ENCODE measurements at places on chromosomes 5 and 9.

GRCh38 chr5:178394074-178394473, 161.5 kb upstream of the PHYKPL start:
- no peak for DNase-seq

GRCh38 chr5:150446088-150446487, 3.5 kb downstream of the RPS14 start:
- DNase-seq: no peak

DNA sequence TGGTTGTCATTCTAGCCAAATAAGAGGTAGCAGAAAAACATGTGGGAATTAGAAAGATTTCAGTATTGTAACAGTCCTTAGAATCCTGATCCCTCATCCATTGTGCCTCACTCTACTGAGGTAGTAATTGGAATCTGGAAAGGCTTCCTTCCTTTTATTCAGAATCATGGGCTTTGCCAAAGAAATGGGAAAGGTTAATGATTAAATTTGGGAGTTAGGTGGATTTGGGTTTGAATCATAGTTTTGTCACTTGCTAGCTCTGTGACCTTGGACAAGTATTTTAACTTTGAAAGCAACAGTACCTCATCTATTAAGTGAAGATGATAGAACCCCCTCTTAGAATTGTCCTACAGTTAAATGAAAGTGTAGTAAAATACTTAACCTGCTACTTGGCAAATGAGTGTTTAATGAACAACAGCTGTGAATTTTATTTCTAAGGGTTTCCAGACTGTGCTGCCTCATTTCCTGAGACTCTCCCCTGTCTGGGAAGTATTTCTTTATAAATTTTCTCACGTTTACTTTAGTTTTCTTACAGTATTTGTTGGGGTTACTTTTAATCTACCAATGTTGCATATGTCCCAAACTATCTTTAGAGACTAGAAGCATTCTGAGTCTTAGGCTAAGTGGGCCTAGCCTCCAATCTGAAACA, 11.7 kb downstream of the SPDL1 start:
- no peak for DNase-seq

DNA sequence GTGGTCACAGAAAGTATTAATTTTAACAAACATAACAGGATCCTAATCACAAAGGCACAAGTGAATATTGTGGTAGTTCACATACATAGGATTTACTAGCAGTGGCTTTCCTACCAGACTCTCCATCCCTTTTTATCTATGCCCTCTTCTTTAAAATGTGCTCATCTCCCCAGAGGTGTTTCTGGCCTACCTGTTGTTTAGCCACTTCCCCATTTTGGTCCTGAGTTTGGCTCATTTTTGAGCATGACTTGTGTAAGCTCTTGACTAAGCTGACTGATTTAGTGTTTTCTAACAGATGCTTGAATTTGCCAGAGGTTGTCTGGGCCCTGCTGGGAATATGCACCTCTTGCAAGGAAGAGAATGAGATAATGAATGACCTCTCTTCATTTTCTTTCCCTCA, 517.7 kb upstream of the CLINT1 start:
- DNase-seq: no peak

DNA sequence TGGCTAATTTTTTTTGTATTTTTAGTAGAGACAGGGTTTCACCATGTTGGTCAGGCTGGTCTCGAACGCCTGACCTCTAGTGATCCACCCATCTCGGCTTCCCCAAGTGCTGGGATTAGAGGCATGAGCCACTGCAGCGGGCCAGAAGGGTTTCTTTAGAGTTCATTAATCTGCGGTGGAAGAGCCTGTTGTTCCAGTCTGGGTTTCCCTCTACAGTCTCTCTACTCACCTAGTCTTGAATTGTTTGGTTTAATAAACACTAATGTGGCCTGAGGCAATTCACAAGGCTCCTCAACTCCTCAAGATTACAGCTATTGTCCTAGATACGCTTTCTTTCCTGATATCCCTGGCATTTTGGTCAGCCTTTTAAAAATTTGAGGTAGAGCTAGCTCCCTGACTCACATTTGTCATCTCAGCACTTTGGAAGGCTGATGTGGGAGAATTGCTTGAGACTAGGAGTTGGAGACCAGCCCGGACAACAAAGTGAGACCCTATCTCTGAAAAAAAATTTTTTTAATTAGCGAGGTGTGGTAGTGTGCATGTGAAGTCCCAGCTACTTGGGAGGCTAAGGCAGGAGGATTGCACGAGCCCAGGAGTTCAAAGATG, 4.6 kb upstream of the SAR1B start:
- DNase-seq: no peak

DNA sequence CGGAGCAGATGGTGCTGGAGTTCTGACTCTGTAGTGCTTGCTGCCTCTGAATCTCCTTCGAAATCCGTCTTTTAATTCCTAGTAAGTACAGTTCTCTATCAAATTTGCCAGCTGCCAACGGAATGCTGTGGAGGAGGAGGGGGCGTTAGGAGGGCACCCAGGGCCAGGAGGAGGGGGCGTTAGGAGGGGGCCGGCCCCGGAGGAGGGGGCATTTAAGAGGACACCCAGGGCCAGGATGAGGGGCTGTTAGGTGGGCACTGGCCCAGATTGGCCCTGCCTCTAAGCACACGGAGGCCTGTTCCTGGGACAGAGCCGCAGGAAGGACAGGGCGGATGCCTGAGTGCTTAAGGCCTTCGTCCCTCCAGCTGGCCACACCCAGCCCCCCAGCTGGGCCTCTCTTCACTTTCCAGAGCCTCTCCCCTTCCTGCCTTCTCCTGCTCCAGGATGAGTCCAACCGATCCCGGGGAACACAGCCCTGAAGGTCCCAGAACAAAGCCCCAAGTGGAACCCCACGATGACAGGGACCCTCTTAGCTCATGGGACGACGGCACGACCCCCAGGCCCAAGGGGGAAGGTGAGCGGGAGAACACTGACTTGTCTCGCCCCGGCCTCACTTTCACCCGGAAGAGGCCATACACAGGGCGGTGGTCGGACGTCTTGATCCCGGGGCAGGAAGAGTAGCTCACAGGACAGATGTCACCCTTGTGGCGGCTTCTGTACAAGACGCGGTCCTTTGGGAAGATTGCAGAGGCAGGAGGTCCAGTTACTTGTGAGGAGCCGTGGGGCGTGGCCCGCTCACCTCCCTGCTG, 9.8 kb downstream of the INPP5E start:
- DNase-seq: no peak

DNA sequence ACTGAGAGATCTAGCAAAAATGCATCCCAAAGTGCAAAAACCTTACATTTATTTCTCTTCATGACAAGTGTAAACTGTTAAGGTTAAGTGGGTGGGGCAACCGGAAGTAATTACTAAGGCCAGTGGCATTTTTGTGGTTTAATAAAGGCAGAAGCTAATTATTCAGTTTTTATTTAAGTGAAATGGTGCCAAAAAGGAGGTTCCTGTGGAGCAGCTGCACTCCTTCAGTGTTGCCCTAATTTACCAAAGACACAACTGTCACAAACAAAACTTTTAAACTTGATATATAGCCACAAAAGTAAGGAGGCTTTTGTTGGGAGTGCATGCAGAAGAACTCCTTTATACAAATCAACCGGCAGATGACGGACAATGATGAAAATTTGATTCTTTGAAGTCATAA, 81.6 kb downstream of the NDUFS4 start:
- no peak for DNase-seq

DNA sequence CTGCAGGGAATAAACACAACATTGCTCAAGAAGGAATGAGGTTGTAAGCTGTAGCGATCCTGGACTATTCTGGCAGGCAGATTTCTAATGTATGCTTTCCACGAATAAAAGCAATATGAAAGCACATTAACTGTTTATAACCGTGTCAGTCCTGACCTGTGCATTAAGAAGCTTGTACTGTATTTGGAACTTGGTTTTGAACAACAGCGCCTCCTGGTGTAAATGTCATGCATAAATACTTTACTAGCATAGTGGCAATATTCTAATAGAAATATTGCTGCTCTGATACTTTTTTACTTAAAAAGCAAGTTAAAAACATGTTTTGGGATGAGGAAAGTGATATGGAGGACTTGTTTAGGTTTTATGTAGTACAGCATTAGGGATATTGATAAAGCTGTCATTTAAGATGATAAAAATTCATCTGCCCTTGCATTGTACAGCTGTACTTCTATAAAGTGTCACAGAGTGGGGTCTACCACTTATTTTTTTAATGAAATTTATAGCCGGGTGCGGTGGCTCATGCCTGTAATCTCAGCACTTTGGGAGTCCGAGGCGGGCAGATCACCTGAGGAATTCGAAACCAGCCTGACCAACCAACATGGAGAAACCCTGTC, 70.7 kb upstream of the GNE start:
- peak; percentile 59 for DNase-seq

- DNase-seq: peak; percentile 39
Measured at GRCh38 chr5:118891252-118891651, 97.1 kb downstream of the DTWD2 start.

- no peak for DNase-seq
Measured at GRCh38 chr5:157744051-157745011, 819 bp downstream of the LSM11 start.

DNA sequence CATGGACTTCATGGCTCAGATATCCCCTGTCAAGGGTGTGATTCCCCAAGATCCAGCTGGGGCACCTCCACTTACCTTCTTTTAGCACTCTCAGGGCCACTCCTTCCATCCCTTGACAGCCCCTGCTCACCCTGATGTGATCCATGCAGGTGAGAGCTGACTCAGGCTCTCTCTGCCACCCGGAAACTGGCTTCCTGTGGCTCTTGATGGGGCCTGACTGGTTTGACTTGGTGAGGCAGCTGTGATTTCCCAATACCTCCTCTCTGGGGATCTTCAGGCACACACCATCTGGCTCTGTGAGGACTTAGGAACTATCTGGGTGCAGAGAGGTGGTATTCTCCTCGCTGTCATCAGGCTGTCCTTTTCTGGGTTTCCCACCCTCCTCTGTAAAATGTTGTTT, 7.9 kb upstream of the FAT2 start:
- DNase-seq: no peak

DNA sequence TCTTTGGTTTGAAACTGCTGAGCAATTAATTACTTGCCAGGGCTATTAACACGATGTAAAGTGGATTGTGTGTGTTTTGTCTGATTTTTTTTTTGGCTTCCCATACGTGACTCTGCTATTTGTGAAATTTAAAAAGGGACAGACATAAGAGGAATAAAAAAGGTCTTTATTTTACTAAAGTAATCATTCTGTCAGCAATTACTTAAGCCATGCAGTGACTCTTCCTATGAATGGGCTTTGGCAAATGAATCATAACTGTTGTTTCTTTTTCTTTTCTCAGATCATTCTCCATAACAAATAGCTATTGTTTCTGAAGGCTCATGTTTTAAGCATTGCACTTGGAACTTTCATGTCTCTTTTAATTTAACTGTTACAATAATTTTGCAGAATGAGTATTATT, 461.3 kb upstream of the RORB start:
- no peak for DNase-seq

DNA sequence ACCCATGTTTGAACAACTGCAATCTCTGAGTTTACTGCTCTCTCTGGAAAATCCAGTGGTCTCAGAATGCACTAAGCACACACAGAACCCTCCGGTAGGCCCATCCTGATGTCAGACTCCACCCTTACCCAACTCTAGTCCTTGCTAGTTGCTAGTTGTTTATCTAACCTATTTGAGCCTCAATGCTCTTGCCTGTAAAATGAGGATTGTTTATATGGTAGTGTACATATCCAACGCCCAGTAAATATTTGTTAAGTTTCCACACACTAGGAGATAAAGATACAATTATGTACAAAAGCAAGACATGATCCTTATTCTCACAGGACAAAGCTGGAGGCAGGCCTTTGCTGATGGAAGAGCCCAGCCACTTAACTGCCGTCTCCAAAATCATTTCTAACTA, 192.2 kb downstream of the SPOCK1 start:
- DNase-seq: no peak

DNA sequence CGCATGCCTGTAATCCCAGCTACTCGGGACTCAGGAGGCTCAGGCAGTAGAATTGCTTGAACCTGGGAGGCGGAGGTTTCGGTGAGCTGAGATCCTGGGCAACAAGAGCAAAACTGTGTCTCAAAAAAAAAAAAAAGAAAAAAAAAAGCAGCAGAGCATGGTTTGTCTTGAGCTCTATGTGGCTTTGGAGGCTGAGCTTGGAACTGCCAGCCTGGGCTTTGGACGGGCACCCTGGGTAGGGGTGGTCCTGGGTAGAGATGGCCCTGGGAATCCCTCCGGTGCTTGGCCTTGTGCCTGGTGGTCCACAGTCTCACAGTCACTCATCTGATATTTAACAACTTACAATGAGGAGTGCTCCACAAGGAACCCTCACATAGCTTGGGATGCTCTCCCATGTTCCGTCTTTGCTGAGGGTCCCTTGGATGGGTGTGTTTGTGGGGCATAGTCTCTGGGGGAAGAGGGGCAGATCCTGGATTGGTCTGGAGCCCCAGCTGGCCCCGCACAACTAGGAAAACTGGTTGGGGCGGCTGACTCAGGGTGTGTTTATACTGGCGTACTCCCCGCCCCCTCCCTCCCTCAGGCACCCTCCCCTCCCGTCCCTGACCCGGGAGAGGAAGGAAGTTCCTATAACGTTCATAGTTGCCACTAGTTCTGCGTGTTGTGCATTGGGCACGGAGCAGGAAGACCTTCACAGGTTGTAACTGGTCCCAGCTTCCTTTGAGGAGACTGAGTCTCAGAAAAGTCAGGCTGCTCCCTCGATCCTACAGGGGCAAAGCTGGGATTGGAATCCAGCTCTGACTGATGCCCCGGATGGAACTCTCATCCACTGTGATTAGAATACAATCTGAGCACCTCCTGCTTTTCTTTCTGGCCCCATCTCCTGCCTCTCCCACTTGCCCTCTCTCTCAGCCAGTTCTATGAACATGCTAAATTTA, 11.2 kb downstream of the IER5L start:
- DNase-seq: no peak

DNA sequence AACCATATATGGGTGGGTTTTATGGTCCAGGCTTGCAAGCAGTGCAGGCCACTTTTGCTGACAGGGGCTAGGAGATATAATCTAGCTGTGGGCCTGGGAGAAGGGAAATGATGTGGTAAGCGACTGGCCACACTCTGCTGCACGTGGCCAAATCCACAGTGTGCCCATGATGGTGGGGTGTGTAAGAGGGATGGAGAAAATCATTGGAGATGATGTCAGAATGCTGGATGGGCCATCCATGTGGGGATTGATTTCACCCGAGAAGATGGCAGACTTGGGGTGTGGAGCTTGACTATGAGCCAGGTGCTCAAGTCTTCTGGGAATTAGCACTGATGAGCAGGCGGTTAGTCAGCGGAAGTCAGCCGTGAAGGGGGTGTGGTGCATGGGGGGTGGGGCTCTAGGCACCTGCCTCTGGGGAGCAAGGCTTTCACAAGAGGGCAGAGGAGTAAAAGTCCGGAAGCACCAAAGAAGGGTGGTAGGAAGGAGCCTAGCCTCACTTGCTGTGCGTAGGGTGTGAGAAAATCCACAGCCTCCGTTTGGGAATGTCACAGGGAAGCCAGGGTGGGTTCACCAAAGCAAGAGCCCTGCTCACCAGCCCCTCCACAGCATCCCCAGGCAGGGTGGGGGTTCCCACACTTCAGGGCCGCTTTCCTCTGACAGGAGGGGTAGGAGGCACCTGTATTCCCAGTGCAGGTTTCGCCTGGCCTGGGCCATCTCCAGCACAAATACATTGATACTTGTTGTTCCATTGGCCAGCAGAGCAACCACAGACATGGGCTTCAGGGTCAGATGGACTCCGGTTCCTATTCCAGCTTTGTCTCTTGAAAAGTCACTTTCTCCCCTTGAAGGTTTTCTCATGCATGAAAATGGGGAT, 44.5 kb upstream of the ANGPTL2 start:
- DNase-seq: no peak

GRCh38 chr9:123798195-123798594, 131.7 kb downstream of the DENND1A start:
- DNase-seq: no peak

GRCh38 chr5:103927739-103928138, 365.1 kb upstream of the NUDT12 start:
- DNase-seq: no peak

Data from NCI-H1092 (cell line).